ENCODE measurements at places on chromosomes 11 and 22.

DNA sequence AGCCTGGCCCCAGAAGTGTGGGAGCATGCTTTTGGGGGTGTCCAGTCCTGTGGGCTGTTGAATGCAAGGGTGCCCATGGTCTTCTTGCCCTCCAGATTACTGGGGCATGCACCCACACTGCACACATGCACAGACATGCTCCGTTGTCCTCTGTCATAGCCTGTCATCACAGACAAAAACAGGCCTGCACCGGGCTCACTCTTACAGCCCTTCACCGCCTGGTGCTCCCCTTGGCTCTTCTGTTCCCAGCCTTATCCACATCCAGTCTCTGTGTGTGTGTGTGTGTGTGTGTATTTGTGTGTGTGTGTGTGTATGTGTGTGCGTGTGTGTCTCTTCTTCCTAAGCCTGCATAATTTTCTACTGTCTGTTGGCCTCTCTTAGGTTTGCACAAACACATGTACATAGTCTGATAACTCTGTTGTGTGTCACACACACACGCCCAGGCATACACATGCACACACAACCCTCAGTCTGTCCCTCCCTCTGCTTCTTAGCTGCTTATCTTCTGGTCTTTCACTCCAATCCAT, 23.4 kb upstream of the NECTIN1 start:
- no peak for DNase-seq

GRCh38 chr11:115930886-115931547, 426.8 kb upstream of the CADM1 start:
- no peak for DNase-seq

DNA sequence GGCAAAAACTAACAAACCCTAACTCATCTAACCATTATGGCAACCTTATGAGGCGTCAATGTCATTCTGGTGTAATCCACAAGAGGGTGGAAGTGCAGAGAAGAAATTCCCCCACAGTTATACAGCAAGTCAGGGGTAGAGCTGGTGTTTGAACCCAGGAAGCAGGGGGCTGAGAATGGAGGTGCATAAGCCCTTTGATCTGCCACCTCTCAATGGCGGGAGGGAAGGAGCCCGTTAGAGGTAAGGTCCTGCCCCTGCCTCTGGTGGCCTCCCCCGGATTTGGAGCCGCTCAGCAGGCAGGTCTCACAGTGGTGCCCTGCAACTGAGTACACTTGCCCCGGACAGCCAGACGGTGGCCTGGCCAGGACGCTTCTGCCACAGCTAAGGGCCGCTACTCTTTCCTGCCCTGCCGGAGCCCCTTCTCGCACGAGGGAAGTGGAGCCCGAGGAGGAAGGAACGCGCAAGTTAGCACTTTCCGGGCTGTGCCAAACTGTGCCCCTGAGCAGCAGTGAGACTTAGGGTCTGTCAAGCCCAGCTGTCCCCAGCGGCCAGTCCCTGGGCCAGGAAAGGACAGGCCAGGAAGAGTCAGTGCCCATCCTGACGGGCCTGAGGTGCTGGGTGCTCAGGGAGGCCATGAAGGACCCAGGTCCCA, 1.1 kb downstream of the FXYD2 start:
- no peak for DNase-seq

- DNase-seq: no peak
Measured at GRCh38 chr11:2134022-2135010, 4.9 kb downstream of the IGF2 start.

DNA sequence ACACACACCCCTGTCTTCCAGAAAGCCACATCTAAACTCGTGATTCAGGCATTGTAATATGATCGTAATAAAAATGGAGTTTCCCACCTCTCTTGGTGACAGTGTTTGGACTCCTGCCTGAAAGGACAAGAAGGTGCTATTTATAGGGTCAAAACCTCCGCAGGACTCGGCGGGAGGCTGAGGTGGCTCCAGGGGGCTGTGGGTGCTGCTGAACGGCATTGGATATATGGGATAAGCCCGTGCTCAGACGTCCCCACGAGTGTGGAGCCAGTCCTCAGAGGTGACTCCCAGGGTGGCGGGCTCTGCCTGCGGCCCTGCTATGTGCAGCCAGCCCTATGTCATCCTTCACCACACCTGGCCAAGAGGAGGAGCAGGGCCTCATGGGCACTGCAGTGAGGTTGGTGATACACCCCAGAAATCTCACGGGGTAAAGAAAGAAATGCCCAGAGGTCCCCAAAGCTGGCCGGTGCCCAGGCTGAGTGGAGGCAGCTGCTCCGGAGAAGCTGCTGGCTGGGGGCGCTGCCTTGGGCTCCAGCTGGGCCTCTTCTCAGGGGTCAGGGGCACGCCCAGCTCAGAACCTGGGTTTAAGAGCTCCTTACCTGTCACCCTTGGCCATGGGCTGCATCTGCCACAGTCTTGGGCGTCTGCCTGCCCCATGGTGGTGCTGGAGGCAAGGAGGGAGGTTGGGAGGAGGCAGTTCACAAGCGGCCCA, 5.1 kb upstream of the OSBPL5 start:
- DNase-seq: no peak

- no peak for DNase-seq
Measured at GRCh38 chr22:50123119-50123518, 33.3 kb downstream of the MOV10L1 start.

GRCh38 chr22:44071781-44072326, 47.8 kb downstream of the PARVB start:
- DNase-seq: no peak

DNA sequence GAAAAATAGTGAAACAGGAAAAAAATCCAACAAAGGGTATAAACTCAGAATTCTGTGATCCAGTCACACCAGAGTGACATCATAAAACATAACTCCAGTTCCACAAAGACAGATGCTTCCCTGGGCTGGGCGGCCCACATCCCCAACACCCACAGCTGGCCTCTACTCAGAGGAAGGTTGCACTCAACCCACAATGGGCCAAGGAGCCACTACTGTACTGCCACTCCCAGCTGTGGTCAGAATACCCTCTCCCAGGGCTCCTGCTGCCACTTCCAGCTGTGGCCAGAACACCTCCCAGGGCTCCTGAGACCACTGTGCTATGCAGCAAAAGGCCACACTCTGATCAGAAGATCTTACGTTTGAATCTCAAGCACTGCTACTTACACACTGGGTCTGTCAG, 18.3 kb downstream of the SMCO4 start:
- DNase-seq: no peak

GRCh38 chr11:19821412-19821875, 108.8 kb downstream of the NAV2 start:
- DNase-seq: no peak

- DNase-seq: no peak
Measured at GRCh38 chr11:118236170-118236569, 11.4 kb upstream of the JAML start.

GRCh38 chr11:113568566-113568965, 93.4 kb upstream of the DRD2 start:
- DNase-seq: no peak

- no peak for DNase-seq
Measured at GRCh38 chr11:47257517-47258316, at the start of gene NR1H3. Gene NR1H3, plus strand, starts transcription at chr11:47257996. Its CDS starts 1,221 bp downstream, at chr11:47259217.

GRCh38 chr11:115263799-115264656, 240.2 kb downstream of the CADM1 start:
- no peak for DNase-seq

- no peak for DNase-seq
Measured at GRCh38 chr11:119343726-119344125, 2.8 kb downstream of the MFRP start.

DNA sequence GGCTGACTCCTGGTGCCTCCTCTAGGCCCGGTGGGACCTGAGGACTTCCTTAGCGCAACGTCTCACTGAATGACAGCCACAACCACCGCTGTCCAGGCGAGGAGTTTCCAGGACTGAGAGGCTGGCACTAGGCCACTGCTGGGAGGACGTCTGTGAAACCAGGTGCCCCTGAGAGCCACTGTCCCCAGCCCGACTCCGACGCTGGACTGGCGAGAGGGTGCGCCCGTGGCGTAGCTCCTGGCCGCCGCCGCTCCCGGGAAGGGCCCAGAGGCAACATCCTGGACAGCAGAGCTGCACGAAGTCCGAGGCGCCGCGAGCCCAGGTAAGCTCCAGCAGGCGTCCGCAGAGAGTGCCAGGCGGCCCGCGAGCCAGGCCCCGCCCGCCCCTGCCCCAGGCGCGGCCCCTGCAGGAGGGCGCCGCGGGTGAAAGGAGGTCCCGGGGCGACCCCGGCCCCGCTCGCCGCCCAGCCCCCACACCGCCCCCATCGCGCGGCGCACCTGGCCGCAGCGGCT, 525 bp downstream of the DGCR2 start:
- DNase-seq: no peak

DNA sequence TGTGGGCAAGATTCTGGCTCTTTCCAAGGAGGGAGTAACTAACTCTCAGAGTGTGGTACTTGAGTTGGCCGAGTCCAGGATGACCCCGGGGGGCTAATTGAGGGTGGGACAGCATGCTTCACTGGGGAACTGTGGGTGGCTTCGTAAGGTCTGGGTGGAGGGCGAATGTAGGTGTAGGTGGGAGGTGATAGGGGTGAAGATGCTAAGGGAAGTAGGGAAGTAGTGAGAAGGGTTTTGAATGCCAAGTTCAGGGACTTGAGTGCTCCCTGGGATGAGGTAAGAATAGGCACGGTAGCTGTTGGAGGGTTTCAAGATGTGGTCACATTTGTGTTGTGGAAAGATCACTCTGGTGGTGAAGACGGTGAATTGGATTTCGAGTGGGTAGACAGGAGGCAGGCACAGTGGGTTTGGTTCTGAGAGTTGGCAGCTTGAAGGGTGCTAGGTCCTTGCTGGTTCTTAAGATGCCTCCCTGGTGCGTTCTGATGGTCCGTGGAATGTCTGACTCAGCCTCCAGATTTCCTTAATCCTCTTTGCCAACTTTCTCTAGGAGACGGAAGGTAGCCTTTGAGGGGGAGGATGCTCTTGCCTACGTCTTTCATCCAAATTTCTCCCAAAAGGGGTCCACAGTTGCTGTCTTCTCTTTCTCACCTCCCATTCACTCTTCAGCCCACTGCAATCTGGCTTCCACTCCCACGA, 2.5 kb upstream of the DNAL4 start:
- DNase-seq: no peak

DNA sequence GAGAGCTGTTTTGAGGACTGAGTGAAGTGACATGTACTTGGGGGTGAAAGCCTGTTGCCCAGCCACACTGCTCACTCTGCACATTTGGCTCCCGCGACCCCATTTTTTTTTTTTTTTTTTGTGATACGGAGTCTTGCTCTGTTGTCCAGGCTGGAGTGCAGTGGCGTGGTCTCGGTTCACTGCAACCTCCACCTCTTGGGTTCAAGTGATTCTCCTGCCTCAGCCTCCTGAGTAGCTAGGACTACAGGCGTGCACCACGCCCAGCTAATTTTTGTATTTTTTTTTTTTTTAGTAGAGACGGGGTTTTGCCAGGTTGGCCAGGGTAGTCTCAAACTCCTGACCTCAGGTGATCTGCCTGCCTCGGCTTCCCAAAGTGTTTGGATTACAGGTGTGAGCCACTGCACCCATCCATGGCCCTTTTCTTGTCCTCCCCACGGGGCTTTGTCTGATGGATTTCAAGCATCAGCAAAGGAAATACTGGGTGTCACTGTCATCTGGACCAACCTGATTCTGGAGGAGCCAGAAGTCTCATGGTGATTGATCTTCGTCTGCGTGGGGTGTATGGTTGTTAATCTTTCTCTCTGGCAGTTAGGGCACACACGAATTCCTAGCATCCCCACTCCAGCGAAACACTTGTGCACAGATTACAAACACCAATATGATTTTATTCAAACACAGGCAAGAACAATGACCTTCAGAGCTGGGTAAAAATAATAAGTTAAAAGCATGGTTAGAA, 3.4 kb upstream of the UCP3 start:
- DNase-seq: no peak

- DNase-seq: no peak
Measured at GRCh38 chr11:64856382-64857227, 12.2 kb upstream of the CDC42BPG start.

DNA sequence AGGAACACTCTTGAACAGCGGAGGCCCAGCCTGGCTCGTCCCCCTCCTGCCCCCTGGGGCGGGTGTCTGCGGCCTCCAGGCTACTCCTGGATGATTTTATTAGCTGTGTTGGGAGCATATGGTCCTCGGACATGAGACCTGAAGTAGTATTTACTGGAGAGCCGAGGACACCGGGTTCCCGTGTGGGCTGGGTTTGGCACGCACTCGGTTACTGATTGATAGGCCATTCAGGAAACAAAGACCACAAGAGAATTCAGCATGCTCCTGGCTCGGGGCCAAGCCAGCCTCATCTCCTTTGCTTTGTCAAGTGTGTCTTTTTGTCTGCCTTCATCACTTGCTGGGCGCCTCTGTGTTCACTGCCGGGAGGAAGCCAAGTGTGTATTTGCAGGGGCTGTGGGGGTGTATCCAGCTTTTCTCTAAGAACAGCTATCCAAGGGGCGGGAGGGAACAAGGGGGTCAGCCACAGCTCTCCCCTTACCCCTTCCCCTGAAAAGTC, 9.7 kb downstream of the FXYD2 start:
- DNase-seq: peak; percentile 60

Measured in stimulated activated CD8-positive, alpha-beta memory T cell treated with anti-CD3 and anti-CD28 coated beads, Interleukin-4, amount 100 ng/mL, for 4 hours (primary cell).